ENCODE measurements at places on chromosomes 16 and 17.

GRCh38 chr17:49955157-49955556 lies 13.8 kb upstream of the DLX4 start:
- no peak for DNase-seq

GRCh38 chr17:31116167-31116566 lies 21.4 kb downstream of the NF1 start:
- no peak for DNase-seq

DNA sequence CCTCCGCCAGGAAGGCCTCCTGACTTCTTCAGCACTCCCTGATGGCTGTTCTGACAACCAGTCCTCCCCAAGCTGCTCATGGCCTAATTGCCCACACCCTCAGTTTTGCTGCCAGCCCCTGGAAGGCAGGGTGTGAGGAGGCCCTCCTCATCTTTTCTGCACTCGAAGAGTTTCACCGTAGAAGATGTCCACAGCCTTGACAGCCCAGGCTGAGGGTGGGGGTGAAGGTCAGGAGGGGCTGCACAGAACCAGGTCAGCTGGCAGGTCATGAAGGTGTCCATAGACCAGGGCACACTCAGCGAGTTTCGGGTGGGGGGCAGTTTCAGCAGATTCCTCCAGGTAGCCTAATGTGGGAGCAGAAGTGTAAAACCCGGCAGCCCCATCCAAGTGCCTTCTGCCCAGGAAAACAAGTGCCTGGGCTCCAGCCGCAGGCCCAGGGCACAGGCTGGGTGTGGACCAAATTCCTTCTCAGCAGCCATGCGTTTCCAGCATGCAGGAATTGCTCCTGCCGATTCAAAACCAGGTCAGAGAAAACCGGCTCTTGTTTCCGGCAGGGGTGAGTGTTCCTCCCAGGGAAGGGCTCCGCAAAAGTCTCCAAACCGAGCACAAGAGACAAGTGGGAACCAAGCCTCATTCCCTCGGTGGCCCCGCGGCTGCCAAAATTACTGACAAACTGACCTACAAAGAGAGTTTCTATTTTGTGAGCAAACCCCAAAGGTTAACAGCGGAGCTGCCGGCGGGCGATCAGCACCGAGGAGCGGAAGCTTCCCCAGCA lies 228.8 kb downstream of the C16orf78 start:
- DNase-seq = no peak

GRCh38 chr17:75633486-75634375 lies 497 bp downstream of the SMIM5 start:
- peak; percentile 87 for DNase-seq

DNA sequence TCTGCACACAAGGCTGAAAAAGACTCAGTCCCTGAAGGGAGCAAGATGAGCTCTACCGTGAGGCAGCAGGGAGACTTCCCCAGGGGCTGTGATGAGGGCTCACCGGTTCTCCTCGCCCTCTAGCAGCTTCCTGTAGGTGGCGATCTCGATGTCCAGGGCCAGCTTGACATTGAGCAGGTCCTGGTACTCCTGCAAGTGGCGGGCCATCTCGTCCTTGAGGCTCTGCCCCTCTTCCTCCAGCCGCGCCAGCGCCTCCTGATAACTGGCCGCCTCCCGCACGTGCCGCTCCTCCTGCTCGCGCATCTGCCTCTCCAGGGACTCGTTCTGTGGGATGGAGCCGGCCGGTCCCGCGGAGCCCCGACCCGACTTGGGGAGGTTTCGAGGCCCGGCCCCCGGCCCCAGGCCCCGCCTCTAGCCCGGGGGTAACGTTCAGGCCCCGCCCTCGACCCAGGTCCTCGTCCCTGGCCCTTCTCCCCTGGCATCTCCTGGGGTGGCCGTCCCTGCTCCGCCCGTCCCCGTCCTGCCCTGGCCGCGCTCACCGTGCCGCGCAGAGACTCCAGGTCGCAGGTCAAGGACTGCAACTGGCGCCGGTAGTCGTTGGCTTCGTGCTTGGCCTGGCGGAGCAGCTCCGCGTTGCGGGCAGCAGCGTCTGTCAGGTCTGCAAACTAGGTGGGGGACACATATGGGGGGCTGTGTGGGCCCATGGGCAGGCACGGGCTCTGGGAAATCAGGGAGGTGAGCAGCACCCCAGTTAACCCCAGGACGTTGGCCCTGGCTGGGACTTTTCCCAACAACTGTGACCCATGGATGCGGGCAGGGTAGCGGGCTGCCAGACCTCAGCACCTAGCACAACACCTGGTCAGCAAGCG lies 3.9 kb downstream of the GFAP start:
- peak; percentile 86 for DNase-seq

DNA sequence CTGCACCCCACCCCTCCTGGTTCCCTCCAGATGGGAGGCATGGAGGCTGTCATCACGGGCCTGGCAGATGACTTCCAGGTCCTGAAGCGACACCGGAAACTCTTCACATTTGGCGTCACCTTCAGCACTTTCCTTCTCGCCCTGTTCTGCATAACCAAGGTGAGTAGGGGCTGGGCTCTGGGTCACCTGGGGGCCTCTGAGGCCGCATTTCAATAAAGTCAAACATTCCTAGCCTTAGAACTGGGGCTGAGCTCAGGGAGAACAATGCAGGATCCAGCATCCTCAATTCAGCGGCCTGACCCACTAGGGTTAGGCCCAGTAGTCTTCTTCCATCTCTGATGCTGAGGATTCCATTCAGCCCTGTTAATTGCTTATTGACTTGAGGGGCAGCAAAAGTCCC lies 42.1 kb downstream of the SLC6A2 start:
- no peak for DNase-seq

DNA sequence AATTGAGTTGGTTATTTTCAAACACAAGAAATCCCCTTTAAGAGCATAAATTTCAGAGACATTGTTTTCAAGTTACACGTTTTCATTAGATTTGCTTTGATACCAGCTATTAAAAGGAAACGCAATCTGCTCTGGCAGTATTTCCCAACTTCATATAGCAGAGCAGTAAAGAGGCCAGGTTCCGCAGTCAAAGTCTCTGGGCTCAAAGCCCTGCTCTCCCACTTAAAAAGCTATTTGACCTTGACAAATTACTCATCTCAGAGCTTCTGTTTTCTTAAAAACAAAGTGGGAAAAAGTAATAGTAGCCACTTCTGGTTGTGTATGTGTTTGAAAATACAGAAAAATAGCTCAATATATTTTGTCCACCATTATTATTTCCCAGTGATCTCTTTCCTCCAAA lies 89.7 kb upstream of the CDYL2 start:
- no peak for DNase-seq

DNA sequence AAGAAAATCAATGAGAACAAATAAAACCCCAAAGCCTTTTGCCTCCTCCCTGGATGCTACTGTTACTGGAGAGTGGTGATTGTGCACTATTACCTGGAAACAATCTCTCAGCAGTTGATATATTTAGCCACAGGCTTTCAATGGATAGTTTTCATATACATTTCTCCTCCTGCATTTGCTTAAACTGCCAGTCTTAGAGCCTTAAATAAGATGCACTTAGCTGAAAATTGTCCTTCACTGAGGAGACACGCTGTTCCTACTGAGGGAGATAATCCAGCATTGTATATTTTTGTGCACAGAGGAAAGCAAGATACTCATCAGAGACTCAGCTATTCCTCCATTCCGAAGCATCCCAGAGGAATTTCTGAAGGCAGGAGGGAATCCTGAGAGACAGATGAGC lies 520.2 kb upstream of the C16orf82 start:
- no peak for DNase-seq

GRCh38 chr17:73228748-73229236 lies 32.9 kb downstream of the CPSF4L start:
- DNase-seq = peak; percentile 63

DNA sequence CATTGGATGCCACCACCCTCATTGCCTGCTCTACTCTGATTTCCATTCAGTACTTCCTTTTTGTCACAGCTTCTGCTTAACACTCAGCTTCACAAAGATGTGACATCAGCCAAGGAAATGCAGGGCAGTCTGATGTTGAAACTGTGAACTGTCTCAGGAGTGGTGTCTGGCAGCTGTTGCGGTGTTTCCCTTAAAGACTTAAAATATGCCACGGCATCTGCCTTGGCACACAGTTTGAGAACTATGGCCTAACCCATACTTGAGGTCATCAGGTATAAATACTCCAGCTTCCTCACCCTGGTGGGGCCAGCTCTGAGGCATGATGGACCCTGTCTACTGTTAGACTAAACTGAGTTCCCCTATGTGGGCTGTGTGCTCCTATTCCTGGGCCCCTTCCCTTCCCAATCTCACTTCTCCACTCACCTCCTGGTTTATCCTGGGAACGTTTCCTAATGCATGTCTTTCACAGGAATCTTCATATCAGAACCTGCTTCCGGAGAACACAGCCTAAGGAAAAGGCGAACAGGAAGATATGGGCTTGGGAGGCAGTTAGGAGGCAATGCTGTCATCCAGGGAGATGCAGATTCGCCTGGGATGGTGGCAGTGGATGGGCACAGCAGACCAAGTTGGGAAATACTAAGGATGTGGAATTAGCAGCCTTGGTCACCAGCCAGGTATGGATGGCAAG lies 96.5 kb downstream of the WSCD1 start:
- DNase-seq = no peak

- no peak for DNase-seq
Measured at GRCh38 chr17:36625188-36625587, 23.8 kb downstream of the MRM1 start.

DNA sequence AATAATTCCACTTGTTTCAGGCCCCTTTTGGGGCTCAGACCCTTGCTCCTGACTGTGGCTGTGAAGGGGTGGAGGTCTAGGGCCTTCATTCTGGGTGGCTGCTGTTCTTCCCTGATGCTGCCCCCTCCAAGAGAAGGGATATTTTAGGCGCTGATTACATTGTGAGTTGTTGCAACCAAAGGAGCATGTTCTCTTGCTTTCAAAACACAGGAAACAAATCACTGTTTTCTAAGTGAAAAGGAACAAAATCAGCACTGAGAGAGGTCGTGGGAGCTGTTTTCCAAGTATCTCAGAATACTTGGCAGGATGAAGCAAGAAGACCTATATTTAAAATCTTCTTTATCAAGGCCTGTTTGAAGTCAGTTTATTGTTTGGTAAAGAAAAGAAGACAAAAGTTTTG lies 25.3 kb upstream of the SEC14L1 start:
- DNase-seq = no peak

DNA sequence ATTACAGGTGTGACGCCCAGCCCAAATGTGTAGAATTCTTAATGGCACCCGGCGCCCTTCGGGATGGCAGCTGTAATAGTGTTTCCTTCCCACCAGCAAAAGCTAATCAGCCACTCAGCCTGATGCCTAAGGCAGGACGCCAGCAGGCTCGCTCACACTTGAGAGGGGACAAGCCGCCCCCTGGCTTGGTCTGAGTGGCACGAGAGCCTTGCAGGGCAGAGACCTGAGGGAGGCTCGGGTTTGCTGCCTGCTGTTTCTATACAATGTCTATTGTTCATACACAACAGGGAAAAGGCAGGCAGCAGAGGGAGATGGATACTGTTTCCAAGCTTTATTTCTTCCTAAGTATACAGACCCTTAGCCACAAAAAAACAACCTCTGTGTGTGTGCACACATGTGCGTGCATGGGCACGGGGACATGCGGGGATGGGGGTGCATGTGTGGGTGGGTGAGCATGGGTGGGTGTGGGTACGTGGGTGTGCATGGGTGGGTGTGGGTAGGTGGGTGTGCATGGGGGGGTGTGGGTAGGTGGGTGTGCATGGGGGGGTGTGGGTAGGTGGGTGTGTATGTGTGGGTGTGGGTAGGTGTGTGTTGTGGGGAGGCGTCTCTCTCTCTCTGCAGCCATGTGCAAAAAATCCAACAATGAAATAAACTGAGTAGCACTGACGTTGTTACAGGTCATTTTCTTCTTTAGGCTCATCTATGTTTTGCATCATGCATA lies 10.0 kb downstream of the SLC38A8 start:
- DNase-seq = no peak

- no peak for DNase-seq
Measured at GRCh38 chr17:48297825-48298224, 132.2 kb downstream of the SKAP1 start.

DNA sequence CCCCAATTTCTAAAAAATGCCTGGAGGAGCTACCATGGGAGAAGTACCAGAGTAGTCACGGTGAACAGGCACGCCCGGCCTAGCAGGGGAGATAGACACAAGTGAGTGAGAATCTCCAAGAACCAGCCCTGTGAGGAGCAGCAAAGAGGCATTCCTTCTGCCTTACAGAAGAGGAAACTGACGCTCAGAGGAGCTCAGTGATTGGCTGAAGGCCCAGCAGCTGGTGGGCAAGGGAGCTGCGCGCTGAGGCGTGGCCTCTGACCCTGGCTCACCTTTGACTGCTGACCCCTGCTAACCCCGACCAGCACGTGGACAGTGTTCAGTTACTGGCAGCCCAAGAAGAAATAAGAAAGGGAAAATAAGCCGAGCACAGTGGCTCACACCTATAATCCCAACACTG lies 1.8 kb downstream of the C16orf96 start:
- no peak for DNase-seq

GRCh38 chr16:88013766-88014251 lies 62.6 kb downstream of the BANP start:
- DNase-seq = no peak

- no peak for DNase-seq
Measured at GRCh38 chr17:2222301-2222700, 81.3 kb downstream of the SMG6 start.

GRCh38 chr17:77771587-77771986 lies 186.9 kb upstream of the TNRC6C start:
- no peak for DNase-seq

- DNase-seq = no peak
Measured at GRCh38 chr17:76054112-76054476, 18.2 kb downstream of the SRP68 start.

GRCh38 chr17:19347323-19348080 lies 15.0 kb downstream of the B9D1 start:
- DNase-seq = no peak

- peak; percentile 78 for DNase-seq
Measured at GRCh38 chr16:86072328-86073102, 173.6 kb downstream of the IRF8 start.

DNA sequence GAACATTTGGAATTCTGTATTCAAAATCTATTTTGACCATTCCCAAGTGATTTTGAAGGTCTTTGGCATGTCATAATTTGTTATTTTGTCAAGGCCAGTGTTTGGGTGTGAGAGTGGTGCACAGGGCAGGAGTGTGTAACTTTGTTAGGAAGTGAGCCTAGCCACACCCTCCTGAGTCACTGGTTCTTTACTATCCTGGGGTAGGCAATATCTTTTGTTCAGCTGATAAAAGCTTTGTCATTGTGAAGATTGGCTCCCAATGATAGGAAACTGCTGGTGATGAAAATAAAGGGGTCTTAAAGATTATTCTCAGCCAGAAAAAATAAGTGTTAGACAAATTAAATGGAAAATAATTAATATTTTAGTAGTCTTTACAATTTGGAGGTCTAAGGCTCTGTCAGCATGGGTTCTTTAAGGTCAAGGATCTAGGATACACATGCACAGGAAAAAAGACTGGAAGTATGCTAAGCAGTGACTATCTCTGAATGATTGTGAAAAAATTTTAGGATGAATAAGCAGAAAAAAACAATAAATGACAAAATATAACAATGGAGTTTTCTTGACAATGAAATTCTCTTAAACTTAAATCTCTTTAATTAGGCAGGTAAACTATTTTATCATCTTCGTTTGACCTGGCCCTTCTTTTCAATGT lies 5.1 kb downstream of the UBN1 start:
- no peak for DNase-seq

All from activated CD4-positive, alpha-beta T cell treated with anti-CD3 and anti-CD28 coated beads, Interleukin-2, amount 10 ng/mL, durations not matched to agents 24 days and 14 days (primary cell).